ENCODE measurements at places on chromosomes 5 and 9. TPM values are rescaled to one million over a fixed set of nuclear protein-coding genes. Genes with fewer than 3 reads are reported as not detected.

- no peak for DNase-seq
Measured at GRCh38 chr5:101103874-101104273, 200.8 kb upstream of the ST8SIA4 start.

GRCh38 chr9:115944166-115944948 is 209.2 kb upstream of the PAPPA start:
- DNase-seq: peak; percentile 81

- no peak for DNase-seq
Measured at GRCh38 chr9:5518937-5519319, 8.6 kb downstream of the PDCD1LG2 start.

GRCh38 chr5:145247745-145248040 is 587.4 kb downstream of the PRELID2 start:
- no peak for DNase-seq

- no peak for DNase-seq
Measured at GRCh38 chr9:34741628-34742027, 31.7 kb upstream of the CCL21 start.

- DNase-seq: no peak
Measured at GRCh38 chr9:87180841-87181240, 233.5 kb upstream of the GAS1 start.

DCTN4 gene
- 34.6 TPM for total RNA-seq

AFAP1L1 gene
- 16.6 TPM for total RNA-seq

FCN2 gene
- total RNA-seq: not detected

SLC1A3 gene
- 18.2 TPM for total RNA-seq

Data from foreskin keratinocyte (primary cell).